ENCODE measurements at places on chromosomes 13 and 19. TPM values are rescaled to one million over a fixed set of nuclear protein-coding genes. Genes with fewer than 3 reads are reported as not detected.

Gene DACT3
- 0.76 TPM for polyA plus RNA-seq

Gene ZNF350
- polyA plus RNA-seq = 2.1 TPM

Gene MCEMP1
- not detected for polyA plus RNA-seq

Gene ZNF653
- 7.1 TPM for polyA plus RNA-seq

Gene IZUMO1
- polyA plus RNA-seq = 0.18 TPM

Gene COL4A1
- polyA plus RNA-seq = 379 TPM

DNA sequence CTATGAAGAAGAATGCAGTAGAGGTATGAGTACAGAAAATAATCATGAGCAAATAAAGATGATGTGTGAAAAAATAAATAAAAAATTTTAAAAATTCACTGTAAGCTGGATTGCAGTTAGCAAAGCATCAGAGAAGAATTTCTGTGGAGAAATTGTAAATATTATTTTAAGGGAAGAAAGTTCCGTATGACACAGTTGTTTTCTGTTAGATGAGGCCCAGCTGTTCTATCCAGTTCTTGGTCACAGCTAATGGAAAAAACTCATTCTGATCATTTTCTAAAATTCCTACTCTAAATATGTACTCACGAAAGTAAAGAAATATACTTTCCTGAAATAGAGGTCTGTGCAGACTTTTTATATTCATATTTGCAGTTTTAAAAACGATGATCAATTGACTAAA is 578.8 kb downstream of the DCT start:
- no peak for DNase-seq

GRCh38 chr13:44365008-44365407 is 8.6 kb upstream of the SERP2 start:
- no peak for DNase-seq

- no peak for DNase-seq
Observed at GRCh38 chr13:60009300-60010253, 154.2 kb downstream of the DIAPH3 start.

DNA sequence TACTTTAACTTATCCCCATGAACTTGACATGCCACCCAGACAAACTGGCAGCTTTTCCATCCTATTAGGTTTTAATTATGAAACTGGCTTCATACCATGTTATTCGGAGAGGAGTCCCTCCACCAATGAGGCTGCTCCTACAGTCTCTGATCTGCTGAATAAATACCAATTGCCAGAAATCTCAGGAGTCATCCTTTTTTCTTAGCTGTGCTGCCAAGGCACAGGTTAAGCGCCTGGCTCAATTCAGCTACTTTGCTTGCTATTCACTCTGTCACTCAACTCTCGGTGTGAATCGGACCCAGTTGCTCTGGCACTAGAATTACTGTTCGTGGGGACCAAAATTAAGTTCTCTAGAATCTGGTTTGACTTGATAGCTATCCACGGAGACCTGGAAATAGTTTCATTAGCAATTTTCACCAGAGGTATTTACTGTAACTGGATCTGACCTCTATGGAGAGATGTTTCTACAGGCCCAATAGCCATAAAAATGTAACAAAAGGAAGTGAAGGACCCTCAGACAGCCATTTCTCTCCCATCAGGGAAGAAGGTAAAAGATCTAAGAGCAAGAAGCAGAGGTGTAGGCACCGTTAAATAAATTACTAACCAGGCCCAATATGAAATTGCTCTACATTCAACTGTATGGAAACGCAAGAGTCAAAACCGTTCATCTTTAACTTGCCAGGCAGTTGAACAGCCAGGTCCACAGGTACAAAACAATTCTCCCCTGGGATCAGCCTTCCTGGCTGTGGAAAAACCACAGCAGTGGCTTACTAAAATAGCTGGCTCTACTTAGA is 5.4 kb downstream of the ZC3H4 start:
- DNase-seq = peak; percentile 18

DNA sequence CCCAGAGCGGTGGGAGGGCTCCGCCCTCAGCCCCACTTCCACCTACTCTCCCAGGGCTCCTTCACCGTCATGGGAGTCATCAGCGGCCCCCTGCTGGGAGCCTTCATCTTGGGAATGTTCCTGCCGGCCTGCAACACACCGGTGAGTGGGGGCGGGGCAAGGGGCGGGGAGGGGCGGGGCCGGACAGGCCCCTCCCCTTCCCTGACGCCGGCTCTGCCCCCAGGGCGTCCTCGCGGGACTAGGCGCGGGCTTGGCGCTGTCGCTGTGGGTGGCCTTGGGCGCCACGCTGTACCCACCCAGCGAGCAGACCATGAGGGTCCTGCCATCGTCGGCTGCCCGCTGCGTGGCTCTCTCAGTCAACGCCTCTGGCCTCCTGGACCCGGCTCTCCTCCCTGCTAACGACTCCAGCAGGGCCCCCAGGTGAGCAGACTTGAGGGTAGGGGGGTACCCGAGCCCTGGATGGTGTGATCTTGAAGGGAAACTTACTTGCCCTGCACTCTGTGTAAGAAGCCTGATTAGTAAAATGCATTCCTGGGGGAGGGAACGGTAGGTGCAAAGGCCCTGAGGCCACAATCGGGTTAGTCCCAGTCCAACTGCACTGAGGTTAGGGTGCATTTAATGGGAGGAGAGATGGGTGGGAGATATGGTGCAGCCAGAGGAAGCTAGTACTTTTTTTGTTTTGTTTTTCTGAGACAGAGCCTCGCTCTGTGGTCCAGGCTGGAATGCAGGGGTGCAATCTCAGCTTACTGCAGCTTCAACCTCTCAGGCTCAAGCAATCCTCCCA is 12.1 kb downstream of the SLC5A5 start:
- no peak for DNase-seq

DNA sequence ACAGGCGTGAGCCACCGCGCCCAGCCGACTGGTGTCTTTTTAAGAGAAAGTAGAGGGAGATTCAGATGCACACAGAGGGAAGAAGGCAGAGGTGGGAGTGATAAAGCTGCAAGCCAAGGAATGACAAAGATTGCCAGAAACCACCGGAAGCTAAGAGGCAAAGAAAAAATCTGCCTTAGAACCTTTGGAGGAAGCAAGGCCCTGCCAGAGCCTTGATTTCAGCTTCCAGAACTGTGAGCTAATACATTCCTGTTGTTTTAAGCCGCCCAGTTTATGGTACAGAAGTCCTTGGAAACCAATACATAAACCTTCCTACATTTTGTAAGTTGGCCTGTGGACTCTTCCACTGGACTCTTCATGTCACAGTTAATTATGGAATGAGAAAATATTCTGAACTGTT is 71.7 kb upstream of the SOX21 start:
- DNase-seq = no peak

DNA sequence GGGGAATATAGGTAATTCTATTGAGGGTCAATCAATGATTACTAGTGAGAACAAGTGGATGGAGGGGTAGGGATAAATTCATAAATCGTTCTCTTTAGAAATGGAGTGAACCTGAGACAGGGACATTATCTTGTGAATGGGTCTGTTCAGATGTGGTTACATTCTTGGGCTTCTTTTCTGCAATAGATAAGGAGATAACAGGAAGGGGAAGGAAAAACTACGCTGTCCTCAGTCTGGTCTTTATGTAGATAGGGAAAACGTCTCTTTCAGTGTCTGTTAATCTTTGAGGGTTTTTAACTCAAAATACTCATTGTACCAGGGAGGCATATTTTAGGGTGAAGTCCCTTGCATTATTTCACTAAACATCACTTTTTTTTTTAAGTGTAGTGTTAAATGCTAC is 266.7 kb upstream of the MAB21L1 start:
- no peak for DNase-seq

GRCh38 chr19:45166723-45167252 is 6.0 kb upstream of the NKPD1 start:
- DNase-seq = no peak

GRCh38 chr13:73822668-73823592 is 311.3 kb downstream of the KLF12 start:
- peak; percentile 73 for DNase-seq

- no peak for DNase-seq
Observed at GRCh38 chr19:7112675-7113074, 43.2 kb downstream of the ZNF557 start.

DNA sequence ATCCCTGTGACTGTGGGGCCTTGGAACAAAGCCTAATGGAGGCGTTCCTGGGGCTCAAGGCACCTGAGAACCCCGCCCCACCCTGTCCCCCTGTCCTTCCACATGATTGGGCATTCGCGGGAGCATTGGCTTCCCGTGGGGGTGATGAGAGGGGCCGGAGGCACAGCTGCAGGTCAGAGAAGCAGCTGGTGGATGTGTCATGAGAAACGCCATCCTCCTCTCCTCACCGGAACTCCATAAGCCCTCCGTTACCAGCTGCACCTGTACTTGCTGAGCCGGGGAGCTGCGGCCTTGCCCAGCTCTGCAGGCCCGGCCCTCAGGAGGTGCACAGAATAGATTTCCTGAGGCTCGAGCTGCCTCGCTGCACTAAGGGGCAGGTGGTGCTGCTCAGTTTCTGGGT is 42.0 kb downstream of the CAPN12 start:
- DNase-seq = no peak

GRCh38 chr13:114043421-114044053 is 69.7 kb upstream of the C13orf46 start:
- no peak for DNase-seq

DNA sequence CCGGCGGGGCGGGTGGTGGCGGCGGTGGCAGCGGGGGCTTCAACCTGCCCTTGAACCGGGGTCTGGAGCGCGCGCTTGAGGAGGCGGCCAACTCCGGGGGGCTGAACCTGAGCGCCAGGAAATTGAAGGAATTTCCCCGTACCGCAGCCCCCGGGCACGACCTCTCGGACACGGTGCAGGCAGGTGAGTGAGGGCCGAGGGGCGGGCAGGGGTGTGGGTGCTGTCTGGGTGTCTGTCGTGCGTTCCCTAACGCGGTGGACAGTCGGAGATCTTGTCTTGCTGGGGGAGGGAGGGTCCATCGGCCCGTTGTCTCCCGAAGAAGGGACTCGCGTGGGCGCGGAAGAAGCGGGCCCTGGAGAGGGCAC is 533 bp downstream of the LRCH1 start:
- DNase-seq = no peak

DNA sequence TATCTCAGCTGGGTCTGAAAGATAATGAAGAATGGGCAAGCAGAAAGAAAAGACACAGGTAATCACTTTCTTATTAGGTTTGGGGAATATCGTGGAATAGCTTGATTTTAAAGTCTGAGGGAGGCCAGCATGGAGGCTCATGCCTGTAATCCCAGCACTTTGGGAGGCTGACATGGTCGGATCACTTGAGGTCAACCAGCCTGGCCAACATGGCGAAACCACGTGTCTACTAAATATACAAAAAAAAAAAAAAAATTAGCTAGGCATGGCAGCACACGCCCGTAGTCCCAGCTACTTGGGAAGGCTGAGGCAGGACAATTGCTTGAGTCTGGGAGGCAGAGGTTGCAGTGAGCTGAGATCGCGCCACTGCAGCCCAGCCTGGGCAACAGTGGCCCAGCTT is 1.5 kb upstream of the PAFAH1B3 start:
- no peak for DNase-seq

DNA sequence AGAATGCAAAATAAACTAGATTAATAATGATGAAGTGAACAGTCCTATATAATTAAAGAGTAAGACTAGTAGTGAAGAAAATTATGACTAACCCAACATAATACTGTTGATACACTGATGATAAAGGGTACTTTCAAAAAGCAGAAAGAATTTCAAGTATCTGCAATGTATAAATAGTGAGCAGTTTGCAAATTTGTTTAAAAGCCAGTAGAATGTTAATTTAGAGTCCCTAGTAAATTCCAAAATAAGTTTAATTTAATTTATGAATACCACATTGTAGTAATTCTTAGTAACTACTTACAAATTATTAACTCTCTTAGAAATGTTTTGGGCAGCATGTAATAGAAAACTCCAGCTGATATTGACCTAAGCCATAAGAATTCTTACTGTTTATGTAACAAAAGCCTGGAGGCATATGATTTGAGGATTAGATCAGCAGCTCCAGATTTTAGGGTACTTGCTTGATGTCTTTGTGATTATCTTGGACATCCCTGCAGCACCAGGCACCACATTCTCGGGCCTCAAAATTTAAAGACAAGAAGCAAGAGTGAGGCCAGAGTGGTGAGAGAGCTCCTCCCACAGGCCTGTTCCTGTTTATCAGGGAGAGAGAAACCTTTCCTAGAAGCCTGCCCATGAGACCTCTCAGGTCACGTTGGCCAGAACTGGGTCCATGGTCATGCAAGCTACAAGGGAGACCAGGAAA is 67.6 kb upstream of the TDRD3 start:
- DNase-seq = peak; percentile 2

- no peak for DNase-seq
Observed at GRCh38 chr19:3368848-3369336, 2.5 kb downstream of the NFIC start.

DNA sequence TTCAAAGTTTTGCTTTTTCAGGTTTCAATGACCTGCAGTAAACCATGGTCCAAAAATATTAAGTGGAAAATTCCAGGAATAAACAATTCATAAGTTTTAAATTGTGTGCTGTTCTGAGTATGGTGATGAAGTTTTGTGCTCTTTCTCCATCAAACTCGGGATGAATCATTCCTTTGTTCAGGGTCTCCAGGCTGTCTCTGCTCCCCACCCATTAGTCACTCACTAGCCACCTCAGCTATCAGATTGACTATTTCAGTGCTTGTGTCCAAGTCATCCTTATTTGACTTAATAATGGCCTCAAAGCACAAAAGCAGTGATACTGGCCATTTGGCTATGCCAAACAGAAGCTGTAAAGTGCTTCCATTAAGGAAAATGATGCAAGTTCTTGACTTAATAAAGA is 1140.4 kb downstream of the EFNB2 start:
- DNase-seq = no peak

DNA sequence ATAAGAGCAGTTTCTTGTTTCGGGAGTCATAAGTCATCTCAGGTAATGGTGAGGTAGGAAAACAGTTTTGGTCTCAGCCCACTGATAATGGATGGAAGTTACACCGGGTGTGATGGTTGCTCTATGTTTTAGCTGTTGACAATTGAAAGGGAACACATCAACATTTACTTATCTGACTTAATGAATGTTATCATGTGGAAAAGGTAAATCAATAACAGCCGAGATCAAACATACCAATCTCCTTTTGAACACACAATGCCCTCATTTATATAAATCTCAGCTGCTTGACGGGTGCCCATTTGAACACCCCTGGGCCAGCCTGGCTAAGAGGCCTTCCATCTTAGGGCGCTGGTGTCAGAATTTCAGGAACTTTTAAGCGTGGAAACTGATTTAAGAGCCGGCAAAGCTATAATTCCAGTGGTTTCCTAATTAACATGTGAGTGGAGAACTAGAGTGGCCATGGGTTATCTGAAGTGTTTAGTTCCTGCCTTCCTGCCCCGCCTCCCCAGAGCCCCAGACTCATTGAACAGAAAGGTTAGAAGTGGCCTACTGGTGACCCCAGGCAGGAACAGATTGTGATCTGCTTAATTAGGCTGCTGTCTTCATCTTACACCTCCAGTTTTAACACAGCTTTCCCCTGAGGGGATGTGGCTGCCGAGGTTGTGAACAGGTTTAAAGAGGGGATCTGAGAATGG is 572.7 kb downstream of the FGF9 start:
- DNase-seq = no peak

DNA sequence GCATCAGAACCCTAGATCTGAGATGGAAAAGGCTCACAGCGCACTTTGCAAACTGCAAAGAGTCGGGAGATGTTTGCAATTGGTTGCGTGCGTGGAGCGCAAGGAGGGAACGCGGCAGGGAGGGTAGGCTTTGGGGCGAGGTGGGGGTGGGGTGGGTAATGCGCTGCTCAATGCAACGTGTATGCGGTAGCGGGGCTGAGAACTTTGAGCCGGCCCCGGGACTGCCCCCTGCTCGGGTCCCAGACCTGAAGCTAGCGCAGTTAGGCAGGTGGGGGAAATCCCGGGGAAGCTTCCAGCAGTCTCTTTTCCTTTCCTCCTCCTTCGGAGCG is 971 bp downstream of the FOSB start:
- DNase-seq = no peak

- DNase-seq = no peak
Observed at GRCh38 chr13:77061362-77061761, 34.4 kb upstream of the FBXL3 start.

All from endothelial cell of umbilical vein (primary cell).